CD4-positive, alpha-beta T cell treated with Interleukin-12 subunit alpha and Interleukin-12 subunit beta, for 1 hour (primary cell): ENCODE measurements at places on chromosomes 3 and 15.

- no peak for DNase-seq
These were observed 245.2 kb upstream of the LYSMD4 start for GRCh38 chr15:99978426-99978825.

- DNase-seq = no peak
These were observed 49.9 kb upstream of the ABI3BP start for GRCh38 chr3:101042996-101043686.

- no peak for DNase-seq
These were observed 1.4 kb upstream of the RAD18 start for GRCh38 chr3:8964436-8965370.

GRCh38 chr3:124230432-124230831, 238.5 kb upstream of the ROPN1 start:
- DNase-seq = no peak

DNA sequence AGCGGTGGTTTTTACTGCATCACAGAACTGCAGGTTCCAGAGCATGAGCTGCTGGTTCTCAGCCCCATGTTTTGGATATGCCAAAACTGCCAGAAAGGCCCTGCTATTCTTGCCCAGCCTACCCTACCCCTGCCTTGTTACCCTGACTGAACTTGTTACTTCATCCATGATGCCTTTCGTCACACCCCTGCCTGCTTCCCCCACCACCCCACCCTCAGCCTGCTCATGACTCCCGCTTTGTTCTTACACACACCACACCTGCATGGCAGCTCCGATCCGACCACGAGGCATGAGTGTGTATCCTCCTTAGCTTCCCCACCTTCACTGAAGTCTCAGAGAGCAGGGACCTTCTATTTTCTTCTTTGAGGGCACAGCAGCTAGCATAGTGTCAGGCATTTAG, 5.1 kb upstream of the TM4SF1 start:
- DNase-seq = no peak

- no peak for DNase-seq
These were observed 248.4 kb upstream of the LMCD1 start for GRCh38 chr3:8253201-8253600.

- no peak for DNase-seq
These were observed 602 bp upstream of the SLTM start for GRCh38 chr15:58934114-58934447.

- no peak for DNase-seq
These were observed 168.2 kb upstream of the ROBO2 start for GRCh38 chr3:76871655-76872054.

GRCh38 chr3:126548556-126549466, 9.9 kb downstream of the C3orf22 start:
- no peak for DNase-seq

GRCh38 chr3:185813205-185813604, 11.6 kb downstream of the IGF2BP2 start:
- DNase-seq = no peak

DNA sequence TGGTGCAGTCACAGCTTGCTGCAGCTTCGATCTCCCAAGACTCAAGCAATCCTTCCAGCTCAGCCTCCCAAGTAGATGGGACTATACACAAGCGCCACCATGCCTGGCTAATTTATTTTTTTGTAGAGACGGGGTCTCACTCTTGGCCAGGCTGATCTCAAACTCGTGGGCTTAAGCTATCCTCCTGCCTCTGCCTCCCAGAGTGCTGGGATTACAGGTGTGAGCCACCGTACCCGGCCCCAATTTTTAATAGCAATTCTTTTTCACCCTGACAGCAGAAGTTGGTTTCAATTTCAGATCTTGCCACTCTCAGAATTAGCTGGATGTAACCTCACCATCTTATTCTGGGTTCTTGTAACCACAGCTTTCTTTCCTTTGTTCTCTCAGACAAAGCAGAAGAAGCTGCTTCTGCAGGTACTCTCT, 64.8 kb downstream of the TRIM71 start:
- no peak for DNase-seq

GRCh38 chr15:64105113-64105704, 9.4 kb downstream of the SNX1 start:
- DNase-seq = no peak

- DNase-seq = no peak
These were observed 467.5 kb downstream of the C3orf38 start for GRCh38 chr3:88617283-88617682.

DNA sequence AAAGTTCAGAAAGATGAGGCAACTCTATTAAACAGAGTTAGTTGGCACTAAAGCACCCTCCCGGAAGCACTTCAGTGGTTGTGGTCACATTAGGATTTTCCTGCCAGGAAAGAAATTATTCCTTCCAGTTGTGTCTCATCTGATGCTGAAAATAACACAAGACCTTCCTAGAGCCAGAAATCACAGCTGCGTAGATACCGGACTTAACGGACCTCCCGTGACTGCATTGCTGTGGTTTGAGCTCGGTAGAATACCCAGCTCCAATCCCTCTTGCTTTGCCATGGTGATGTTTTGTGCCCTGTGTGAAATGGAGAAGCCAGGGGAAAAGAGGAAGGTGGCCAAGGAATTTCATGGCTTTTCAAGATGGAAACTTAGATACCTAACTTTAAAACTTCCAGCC, 215.0 kb upstream of the IGF1R start:
- DNase-seq = no peak

- DNase-seq = no peak
These were observed 74.9 kb upstream of the IQSEC1 start for GRCh38 chr3:13148126-13148525.

DNA sequence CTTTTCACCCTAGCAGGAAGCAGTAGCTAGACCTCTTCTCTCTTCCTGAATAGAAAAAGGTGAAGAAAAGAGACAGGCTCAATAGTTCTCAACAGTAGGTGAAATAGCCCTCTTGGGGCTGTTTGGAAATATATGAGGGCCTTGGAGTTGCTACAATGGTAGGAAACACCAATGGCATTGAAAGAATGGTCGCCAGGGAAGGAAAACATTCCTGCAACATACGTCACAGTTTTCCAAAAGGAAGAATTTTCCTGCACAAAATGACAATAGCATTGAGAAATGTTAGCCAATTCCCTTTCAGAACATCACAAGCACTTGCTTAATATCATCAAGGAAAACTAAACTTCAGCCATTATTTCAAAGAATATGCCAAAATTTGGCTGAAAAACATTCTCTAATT, 484.5 kb downstream of the IGSF11 start:
- no peak for DNase-seq

- DNase-seq = no peak
These were observed 191.7 kb downstream of the ARRDC4 start for GRCh38 chr15:98152156-98152555.

GRCh38 chr3:12221663-12222062, 63.0 kb upstream of the TIMP4 start:
- DNase-seq = no peak

DNA sequence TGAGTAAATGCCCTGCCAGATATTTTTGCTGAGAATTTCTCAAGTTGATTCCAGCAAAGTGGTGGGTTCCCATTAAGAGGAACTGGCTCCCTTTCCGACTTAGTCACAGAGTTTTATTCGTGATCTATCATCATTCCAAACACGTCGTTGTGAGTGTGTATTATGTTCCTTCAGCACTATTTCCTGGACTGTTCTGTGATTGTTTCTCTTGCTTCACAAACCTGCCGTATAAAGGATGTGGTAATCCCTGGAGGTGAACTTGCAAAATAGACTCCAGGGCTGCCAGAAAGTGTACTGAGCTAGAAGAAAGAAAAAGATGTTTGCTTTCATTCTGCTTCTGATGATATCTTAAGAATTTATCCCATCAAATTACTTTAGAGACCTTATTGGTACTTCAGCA, 14.5 kb upstream of the CAPN3 start:
- DNase-seq = no peak

- DNase-seq = no peak
These were observed 419.5 kb upstream of the NAALADL2 start for GRCh38 chr3:174439331-174440252.
